ENCODE measurements at places on chromosomes 11 and 22. TPM values are rescaled to one million over a fixed set of nuclear protein-coding genes. Genes with fewer than 3 reads are reported as not detected.

- DNase-seq: no peak
Measured at GRCh38 chr22:37379085-37379484, 48.2 kb downstream of the ELFN2 start.

GRCh38 chr22:41752011-41752970 lies 48.2 kb upstream of the CCDC134 start:
- DNase-seq: no peak

- no peak for DNase-seq
Measured at GRCh38 chr11:45324459-45324858, 38.3 kb upstream of the SYT13 start.

GRCh38 chr11:72482211-72482812 lies 48.0 kb upstream of the CLPB start:
- peak; percentile 78 for DNase-seq

DNA sequence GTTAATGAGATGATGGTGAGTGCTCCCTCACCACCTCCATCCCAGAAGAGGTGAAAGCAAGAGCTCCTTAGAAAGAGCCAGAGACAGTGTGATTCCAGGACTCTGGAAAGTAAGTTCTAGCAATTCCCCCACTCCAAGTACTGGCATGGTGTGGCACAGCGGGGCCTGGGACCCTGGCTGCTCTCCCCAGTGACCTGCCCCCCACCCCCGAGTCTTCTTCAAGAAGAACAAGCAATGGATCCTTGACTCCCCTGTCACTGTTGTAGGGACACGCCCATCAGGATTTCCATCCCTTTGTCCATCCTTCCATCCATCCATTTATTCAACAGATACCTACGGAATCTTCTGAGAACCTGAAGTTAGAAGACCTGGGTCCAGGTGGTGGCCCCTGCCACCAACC lies 44.4 kb downstream of the C11orf96 start:
- no peak for DNase-seq

UQCR10 gene
- 108 TPM for total RNA-seq
